ENCODE measurements at places on chromosomes 2 and 18.

GRCh38 chr18:58603375-58604067 lies 25.4 kb downstream of the ALPK2 start:
- DNase-seq = peak; percentile 46

DNA sequence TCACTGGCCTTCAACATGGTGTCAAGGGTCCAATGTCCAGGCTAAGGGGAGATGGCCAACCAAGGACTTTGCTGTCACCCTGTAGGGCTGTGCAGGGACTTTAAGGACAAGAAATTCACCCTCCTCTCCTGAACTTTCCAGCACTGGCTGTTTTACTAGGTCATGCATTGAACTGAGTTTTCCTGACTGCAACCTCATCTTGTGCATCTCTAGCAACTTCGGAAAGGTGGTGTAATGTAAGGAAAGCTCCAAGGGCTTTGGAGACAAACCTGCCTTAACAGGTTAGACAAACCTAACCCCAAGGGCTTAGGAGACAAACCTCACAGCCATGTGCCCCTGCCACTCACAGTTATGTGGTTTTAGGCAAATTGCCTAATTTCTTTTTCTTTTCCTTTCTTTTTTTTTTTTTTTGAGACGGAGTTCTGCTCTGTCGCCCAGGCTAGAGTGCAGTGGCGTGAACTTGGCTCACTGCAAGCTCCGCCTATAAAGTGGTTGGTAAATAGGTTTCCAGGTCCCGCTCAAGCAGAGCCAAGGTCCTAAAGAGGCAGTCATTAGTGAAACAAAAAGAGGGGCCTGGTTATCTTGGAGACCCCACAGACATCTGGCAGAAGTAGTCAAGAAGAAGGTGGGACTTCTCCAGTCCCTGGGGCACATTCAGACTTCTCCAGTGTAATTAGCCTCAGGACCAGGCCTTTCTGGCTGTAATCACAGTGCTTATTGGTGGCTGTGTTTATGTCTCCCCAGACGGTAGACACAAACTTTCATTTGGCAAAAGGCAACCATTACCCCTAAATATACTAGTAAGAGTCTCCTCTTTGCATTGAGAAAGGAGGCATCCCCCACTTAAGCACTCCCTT lies 37.6 kb upstream of the PMAIP1 start:
- DNase-seq = no peak

- DNase-seq = peak; percentile 9
Observed at GRCh38 chr2:189982780-189983394, 79.6 kb downstream of the MSTN start.

DNA sequence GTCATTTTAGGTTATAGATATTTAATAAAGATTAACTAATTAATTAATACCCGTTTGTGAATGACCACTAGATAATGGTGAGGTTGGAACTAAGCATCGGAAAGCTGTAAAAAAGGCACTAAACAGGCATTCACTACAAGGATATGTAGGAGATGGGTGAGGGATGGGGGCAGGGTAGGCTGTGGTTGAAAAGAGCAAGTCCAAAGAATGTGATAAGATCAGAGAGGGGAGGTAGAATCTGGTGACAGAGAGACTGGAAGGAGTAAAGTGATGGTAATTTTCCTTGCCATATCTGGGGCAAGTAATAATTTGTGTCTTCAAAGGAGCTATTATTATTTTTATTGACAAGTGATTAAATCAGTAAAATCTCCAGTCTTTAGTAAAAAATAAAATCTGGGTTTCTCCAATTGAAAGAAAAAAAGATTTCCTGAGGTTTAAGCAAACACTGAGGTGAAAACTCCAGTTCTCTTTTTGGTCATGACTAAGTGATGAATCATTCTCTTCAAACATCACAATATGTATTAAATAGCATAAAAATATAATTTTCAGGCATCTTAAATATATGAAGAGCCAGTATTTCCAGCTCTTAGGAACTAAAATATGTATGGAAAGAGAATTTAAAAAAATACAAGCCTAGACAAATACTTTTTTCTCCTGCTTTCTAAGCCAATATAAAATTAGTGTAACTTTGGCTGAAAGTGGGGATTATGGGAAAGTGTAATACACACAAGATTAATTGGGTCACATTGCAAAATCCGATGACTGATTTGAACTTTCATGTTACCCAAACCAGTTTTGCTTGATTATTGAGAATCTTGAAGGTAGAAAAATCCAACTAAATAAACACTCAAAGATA lies 259.1 kb upstream of the RBMS1 start:
- peak; percentile 40 for DNase-seq

- no peak for DNase-seq
Observed at GRCh38 chr2:28430377-28430765, 37.7 kb downstream of the FOSL2 start.

- DNase-seq = no peak
Observed at GRCh38 chr2:73122536-73122935, 9.8 kb upstream of the RAB11FIP5 start.

- DNase-seq = no peak
Observed at GRCh38 chr2:120772261-120772660, 36.6 kb downstream of the GLI2 start.

DNA sequence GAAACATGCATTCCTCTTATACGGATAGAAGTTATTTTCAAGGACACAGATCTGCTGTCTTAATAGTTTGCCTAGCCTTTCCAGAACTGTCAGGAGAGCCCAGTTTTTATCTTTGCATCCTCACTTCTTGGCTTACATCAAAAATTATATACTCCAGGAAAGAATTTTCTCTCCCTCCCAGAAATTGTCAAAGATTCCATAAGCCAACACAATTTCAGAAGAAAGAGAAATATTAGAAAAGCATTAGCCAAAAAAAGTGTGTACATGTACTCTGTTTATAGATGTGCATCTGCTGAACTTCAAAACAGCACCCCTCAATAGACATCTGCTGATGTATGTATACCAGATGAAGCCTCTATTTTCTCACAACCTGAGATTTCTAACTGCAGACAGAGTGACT lies 210.4 kb downstream of the METTL4 start:
- no peak for DNase-seq

DNA sequence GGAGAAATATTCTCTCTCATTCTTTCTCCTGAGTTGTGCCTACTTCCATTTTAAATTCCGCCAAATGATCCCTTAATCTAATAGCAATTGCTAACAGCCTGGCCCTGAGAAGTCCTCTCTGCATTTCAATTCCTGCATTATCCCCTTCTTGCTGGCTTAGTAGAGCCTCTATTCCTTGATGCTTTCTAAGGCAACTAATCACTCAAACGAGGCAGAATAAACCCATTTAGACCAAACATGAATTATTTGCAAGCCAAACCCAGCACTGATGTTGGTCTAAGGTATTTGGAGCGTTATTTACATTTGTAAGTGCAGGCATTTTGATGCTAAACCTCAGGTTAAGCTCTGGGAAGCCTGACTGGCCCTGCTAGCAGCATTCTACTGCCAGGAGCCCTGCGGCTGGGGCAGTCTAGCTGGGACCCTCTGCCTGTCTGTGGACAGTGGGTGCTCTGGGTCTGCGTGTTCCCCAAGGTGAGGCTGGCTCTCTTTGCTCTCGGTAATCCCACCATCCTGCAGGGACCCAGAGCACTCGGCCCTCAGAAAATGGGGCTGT lies 173.1 kb upstream of the HS6ST1 start:
- DNase-seq = no peak

DNA sequence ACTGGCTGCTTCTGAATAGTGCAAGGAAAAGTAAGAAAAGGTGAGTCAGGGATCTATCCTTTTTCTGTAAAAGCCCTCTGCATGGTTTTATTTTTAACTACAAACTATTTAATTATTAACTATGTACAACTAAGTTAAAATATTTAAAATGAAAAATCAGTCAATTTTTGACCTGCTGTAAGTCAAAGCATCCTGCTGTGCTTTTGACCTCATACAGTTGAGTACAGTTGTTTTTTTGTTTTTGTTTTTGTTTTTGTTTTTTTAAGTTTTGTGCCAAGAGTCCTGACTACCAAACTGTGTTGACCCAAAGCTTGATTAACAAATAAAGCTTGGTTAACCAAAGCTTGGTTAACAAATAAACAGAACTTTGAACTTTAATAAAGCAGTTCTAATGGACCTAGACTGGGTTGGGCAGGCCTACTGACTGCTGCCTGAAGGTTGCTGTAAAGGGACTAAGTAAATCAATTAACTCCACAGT lies at the start of gene ACMSD:
Gene ACMSD (plus strand): TSS at position 474 of the 478 bp plus-strand sequence. CDS start 67 bp downstream, outside the sequence.
- no peak for DNase-seq

DNA sequence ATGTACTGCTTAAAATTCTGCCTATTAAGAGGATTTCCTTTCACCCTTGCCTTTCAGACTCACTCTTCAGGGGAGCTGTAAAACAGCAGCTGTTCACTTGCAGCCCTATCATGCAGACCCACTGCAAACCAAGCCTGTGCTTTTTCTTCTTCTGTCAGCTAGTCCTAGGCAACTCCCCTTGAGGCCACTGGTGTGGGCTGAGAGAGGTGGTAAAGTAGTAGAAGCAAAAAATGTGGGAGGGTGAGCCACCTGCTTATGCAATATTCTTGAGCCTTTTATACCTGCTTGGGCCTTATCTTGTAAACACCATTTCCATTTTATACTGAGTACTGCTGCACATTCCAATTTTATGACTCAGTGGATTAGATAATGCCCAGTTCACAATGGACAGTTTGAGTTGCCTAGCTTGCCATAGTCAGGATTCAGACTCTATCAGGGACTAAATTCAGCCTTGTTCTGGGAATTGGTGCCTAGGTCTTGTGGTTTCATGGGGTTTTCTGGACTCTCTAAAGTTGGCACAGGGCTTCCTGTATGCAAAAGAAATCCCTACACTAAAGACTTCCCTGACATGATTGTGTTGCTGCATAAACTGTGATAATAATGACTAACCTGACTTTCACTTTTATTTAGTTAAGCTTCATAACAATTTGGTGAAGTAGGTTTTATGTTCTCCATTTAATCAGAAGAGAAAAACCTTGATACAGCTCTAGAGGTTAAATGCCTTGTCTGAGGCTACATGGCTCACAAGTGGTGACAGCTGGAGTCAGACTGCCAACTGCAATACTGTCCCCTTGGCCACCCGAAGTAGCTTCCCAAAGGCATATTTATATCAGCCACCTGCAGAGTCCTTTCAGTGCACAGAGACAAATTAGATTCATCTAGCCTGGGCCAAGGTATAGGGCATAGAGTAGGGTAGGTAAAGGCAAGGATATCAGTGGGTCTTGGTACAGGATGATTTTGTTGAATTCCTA lies 47.4 kb upstream of the KDM3A start:
- peak; percentile 77 for DNase-seq

DNA sequence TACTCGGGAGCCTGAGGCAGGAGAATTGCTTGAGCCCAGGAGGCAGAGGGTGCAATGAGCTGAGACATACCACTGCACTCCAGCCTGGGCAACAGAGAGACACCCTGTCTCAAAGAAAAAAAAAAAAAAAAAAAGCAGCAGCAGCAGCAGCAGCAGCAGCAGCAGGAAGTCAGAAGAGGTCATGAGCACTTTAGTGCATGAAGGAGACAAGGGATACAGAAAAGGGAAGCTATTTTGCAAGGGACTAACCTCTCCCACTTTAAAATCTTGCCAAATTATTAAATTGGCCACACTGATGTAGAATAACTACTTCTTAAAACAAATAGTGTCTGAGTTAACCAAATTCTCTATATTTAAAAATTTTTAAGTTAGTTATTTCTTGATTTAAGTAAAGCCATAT lies 113.4 kb upstream of the PDE1A start:
- DNase-seq = no peak

- no peak for DNase-seq
Observed at GRCh38 chr2:86420913-86421312, 20.3 kb upstream of the KDM3A start.

DNA sequence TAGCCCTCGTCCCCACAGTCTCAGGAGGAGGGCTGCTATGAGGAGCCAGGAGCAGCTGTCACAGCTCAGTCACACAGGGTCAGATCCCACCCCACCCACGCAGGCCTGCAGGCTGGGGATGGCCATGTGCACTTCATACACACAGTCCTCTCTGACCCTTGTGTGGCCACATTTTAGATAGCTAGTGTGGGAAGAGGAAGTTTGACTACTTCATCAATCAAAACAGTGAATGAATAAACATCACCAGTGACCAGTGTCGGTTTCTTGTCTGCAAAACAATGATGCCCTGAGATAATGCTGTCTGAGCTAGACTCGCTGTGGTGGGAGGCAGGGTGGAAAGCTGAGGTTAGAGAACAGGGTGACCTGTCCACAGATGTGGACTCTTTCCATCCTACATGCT lies 107.1 kb downstream of the PIEZO2 start:
- DNase-seq = peak; percentile 54

GRCh38 chr2:136527560-136527959 lies 237.8 kb upstream of the THSD7B start:
- peak; percentile 0 for DNase-seq

GRCh38 chr18:5451871-5452270 lies 91.9 kb downstream of the EPB41L3 start:
- DNase-seq = no peak

DNA sequence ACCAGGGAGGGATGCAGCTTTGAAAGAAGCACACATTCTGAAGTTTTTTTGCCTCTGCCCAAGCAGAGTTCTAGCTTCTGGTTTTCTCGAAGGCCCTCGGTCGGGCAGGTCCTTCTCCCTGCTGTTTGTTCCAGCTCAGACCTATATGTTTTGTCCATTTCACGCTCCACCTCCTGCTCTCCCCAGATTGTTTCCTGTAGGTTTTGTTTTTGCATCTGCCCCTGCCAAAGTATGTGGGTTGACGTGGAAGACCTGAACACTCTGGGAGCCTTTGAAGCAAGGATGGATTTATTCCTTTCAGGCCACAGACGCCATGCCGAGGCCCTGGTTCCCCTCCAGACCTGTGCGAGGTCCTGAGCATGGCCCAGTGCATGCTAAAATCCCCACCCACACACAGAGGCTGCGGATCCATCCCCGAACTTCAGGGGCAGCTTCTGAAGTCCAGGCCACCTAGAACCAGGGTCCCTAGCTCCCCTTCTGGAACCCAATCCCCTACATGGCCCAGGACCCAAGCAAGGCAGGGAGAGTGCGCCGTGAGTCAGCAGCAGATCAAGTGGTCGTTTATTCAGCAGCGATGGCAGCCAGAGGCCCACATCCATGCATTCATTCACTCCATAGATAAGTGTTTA lies 205.4 kb downstream of the KLHL29 start:
- no peak for DNase-seq

DNA sequence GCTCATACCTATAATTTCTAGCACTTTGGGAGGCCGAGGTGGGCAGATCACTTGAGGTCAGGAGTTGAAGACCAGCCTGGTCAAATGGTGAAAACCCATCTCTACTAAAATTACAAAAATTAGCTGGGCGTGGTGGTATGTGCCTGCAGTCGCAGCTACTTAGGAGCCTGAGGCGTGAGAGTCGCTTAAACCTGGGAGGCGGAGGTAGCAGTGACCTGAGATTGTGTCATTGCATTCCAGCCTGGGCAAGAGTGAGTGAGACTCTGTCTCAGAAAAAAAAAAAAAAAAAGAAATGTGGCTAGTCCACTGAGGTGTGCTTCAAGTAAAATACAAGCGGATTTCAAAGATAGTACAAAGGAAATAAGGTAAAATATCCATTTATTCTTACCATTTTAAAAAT lies 46.2 kb downstream of the RBKS start:
- DNase-seq = no peak

Data from amniotic epithelial cell (primary cell).